ENCODE measurements at places on chromosomes 12 and 14.

GRCh38 chr12:73947326-73948026 lies 590.2 kb upstream of the ATXN7L3B start:
- no peak for DNase-seq

GRCh38 chr12:98485792-98486340 lies 29.5 kb upstream of the TMPO start:
- no peak for DNase-seq

DNA sequence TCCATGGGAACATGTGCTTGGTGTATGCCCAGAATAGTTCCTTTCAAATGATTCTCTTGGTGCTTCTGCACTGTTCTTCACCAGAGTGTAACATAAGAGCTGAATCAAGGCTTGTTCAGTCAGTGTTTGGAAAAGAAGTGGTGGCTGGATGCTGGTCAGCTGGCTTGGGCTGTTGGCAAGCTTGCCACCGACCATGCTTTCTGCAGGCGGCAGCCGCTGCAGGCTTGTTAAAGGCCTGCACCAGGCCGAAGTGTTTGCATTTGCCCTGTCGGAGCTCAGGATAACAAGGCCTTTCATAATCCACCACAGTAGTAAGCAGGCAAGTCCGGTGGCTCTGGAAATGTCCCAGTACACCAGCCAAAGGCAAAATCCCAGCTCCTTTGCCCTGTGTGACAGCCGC lies 26.9 kb downstream of the DAAM1 start:
- no peak for DNase-seq

- no peak for DNase-seq
Observed at GRCh38 chr12:113114447-113115178, 20.9 kb downstream of the RASAL1 start.

GRCh38 chr12:88723219-88723618 lies 142.9 kb upstream of the KITLG start:
- DNase-seq, result no peak

DNA sequence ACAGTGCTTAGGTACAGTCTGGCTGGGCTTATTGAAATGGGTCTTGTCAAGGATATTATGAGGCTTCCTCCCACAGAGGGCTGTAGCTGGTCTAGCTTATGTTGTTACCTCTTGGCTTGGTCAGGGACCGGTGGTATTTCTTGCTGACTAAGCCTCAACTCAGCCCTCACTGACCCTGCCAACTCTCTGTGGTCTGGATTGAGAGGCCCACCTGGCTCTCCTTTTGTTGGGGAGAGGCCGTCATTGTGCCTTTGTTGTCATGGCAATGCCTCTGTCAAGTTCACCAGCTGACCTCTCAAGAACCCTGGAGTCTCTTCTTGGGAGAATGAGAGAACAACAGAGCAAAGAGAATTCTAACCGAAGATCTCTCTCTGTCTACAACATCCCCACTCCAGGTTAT lies 245.6 kb upstream of the NPAS3 start:
- DNase-seq, result no peak

- DNase-seq, result no peak
Observed at GRCh38 chr12:46659824-46660223, 166.0 kb downstream of the SLC38A4 start.

GRCh38 chr12:56957229-56958052 lies at the start of gene RDH16:
RDH16 (minus strand) TSS chr12:56957608; CDS start chr12:56957462, 146 bp downstream.
- no peak for DNase-seq

- no peak for DNase-seq
Observed at GRCh38 chr14:63192085-63192484, 12.2 kb upstream of the RHOJ start.

DNA sequence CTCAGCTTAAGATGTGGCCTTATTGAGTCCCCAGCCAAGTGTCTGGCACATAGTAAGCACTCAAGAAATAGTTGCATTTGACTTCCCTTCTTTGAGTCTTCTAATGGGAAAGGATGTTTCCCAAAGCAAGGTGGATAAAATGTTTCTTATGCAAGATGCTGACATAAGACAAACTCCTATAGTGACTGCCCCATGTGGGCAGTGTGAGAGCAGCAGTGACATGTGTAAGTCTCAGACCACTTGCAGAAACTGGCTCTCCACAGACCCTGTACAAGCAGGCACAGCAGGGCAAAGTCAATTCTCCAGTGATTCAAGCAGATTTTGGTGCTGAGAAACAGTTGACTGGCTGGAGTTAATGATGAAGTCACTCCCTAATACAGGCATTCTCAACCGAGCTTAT lies 255.3 kb downstream of the ANO2 start:
- DNase-seq, result no peak

DNA sequence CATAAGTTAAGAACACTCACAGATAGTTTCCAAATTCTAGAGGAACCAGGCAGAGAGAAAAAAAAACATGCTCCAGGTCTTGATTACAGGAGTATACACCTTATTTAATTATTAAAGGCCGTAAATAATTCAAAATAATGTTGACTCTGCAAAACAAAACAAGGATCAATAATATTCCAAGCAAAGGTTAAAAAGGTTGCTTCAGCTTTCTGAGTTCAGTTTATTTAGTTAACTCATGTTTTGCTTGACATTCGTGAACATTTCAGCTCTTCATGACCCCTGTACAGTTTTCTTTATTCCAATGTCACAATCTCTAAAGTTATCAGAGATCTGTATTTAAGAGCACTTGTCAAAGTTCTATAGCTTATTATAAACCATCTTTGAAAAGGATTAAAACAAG lies 19.6 kb downstream of the KLRF2 start:
- no peak for DNase-seq

- DNase-seq, result no peak
Observed at GRCh38 chr12:3602488-3602887, 111.5 kb downstream of the PRMT8 start.

GRCh38 chr14:24260026-24260779 lies 2.8 kb downstream of the TGM1 start:
- DNase-seq, result no peak

GRCh38 chr12:47841501-47841900 lies 21.8 kb upstream of the HDAC7 start:
- DNase-seq, result no peak

GRCh38 chr12:57846285-57846576 lies 298 bp downstream of the CTDSP2 start:
- no peak for DNase-seq

GRCh38 chr14:33762161-33762851 lies 188.6 kb downstream of the EGLN3 start:
- DNase-seq, result no peak

DNA sequence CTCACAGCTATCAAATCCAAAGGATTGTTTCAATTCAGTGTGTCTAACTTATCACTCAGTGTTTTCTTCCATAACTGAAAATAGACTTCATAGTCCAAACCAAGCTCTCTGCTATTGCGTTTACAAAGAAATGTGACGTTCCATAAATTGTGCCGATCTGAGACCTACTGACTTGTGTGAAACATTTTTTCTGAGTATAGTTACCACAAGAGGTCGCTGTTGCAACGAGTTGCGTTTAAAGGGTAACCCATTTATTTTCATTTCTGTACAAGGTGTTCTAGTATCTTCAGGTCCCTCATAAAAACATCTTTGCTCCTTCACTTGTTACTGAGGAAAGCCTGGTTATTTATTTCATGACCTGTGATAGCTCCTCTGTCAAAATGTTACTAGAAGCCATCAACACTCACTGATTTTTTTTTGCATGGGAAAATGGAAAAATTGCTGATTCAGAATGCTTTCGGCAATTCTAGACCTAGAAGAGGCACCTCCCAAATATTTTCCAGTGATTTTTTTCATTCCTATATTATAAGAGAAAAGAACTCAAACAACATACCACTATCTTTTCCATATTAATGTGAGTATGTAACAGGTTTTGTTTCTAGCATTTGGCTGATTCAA lies 60.9 kb upstream of the OR4E1 start:
- no peak for DNase-seq

GRCh38 chr14:75101491-75101890 lies 25.4 kb downstream of the NEK9 start:
- no peak for DNase-seq

DNA sequence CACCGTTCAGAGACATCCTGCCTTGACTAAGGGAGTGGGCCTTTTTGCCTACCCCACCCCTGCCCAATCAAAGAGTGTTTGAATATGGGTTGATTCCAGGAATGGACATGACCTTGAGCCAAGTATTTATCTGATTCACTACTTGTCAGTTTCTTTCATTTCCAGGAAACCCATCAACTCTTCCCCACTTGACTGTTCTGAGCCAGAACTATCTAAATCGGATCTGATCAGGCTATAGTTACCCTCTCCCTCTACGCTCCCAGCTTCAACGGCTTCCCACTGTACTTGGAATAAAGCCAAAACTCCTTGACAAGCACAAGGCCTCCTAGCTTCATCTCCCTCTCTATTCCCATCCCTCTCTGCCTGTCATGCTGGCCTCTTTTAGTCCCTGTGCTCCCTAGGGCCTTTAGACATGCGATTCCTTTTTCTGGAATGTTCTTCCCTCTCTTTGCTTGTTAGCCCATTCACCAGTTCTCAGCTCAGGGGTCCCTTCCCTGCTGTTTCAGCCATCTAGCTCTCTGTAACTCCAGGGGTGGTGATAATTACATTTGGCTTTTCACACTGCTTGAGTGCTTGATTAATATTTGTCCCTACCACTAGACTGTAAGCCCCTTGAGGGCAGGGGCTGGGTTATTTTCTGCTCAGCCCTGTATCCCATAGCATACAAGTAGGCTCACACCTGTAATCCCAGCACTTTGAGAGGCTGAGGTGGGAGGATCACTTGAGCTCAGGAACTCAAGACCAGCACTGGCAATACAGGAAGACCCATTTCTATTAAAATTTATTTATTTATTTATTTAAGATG lies 5.5 kb upstream of the ITPK1 start:
- no peak for DNase-seq

DNA sequence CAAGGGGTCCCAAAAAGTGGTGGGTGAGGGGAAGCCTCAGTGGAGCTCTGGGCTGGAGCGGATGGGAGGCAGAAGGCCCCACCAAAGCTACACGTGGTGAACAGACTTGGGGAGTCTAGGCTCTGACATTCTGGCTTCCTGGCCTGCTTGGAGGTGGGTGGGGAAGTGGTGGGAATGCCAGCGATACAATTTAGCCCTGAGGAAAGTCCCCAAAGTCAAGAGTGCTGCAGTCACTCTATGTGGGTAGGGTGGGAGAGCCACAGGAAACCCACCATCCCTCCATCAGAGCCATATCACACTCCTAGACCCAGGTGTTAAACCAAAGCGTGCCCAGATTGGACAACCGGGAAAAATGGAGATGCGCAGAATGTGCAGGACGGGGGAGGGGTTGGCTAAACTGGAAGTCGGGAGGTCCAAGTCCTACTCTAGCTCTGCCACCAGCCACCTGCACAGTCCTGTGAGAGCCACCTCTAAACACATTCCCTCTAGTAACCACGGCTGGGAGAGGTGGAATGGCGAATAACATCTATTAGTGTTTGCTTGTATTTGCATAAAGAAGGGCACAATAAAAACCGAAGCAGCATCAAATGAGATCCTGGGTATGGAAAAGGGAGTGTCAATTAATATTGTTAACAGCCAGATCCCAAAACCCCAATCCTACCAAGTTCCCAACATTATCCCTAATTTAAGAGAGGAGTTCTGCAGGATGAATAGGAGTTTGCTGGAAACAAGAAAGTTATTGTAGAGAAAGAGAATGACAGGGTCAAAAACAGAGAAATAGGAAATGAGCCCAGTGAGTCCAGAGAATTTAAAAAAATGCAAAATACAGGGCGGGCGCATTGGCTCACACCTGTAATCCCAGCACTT lies 14.0 kb upstream of the CD9 start:
- DNase-seq, result no peak
